Breast epithelium (tissue), 4 donors: ENCODE measurements at places on chromosomes 12 and 14. TPM values are rescaled to one million over a fixed set of nuclear protein-coding genes. Genes with fewer than 3 reads are reported as not detected.
A peak's percentile ranks its signal among the peaks of the same experiment; 100 is the strongest.

DNA sequence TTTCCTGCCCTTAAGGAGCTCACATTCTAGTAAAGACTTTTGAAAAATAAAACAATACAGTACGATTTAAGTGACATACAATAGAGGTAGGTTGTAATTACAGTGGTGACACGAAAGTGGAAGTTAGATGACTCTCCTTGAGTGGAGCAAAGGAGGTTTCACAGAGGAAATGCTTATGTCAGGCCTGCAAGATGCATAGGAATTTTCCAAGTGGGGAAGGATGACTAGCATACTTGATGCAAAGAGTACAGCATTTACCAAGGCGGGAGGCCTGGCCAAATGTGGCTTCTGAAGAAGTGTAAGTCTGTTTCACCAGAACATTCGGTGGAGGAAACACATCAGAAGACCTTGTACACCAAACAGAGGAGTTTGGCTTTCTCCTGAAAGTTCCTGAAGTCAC lies 55.2 kb downstream of the ERO1A start:
- peaks cover 5% of the 10 kb centered on the region for H3K36me3 ChIP-seq
- H3K4me3 ChIP-seq, result no peak overlapping the region

DNA sequence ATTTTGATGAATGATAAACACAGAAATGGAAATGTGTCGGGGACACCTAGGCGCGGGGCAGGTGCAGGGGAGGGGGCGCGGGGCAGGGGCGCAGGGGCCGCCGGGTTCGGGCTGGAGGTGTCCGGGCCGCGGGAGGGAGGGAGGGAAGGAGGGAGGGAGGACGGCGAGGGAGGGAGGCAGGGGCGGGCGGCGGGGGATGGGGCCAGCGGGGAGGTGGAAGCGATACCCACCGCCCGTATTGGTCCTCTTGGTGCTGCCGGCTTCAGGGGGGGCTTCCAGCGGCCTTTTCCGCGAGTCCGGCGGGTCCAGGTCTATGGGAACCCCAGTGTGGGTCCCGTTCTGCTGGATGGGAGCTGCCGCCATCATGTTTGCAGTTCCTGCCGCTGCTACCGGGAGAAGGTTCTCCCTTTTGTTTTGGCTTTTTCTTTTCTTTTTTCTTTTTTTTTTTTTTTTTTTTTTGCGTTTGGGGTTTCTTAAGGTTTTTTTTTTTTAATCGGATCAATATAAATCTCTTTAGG lies 703 bp downstream of the NOVA1 start:
- no peaks in the 10 kb centered on the region for H3K4me1 ChIP-seq
- H3K27me3 ChIP-seq, result no peaks in the 10 kb centered on the region
- peak overlapping the region; percentile 68 for H3K4me3 ChIP-seq

DNA sequence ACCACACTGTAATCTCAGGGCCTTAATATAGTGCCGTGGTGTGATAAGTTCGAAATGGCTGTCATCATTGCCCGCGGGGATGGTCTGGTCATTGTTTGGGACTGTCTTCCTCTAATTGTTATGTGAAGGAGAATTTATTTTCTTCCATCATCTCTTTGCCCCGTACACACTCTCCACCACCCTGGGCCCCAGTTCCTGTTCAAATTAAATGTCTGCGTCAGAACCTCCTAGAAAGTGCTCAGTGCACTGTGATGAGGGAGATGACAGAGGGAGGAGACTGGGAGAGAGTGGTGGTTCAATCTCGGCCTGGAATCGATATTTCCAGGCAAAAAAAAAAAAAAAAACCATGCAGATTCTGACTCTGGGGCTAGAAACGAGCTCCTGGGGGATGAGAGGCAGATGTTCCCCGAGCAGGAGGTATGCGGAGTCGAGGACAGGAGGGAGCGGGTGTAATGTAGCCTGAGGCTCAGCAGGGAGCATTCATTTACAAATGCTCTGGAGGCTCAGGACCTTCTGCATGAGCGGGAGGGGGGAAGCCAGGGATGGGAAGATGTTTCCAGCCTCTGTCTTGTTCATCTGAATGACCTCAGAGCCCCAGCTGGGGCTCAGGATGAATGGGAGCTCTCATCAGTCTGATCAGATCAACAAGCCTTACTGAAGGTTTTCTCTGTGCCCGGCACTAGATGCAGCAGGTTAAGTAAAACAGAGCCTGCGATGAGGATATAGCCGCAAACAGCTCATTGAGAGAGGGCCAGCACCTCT lies 219.5 kb downstream of the TBX5 start:
- H3K27ac ChIP-seq, result no peak overlapping the region
- H3K27me3 ChIP-seq, result peaks cover 3% of the 10 kb centered on the region
- no peaks in the 10 kb centered on the region for H3K4me1 ChIP-seq
- H3K4me3 ChIP-seq, result no peak overlapping the region
- no peak for DNase-seq
- no peaks in the 10 kb centered on the region for H3K36me3 ChIP-seq

DNA sequence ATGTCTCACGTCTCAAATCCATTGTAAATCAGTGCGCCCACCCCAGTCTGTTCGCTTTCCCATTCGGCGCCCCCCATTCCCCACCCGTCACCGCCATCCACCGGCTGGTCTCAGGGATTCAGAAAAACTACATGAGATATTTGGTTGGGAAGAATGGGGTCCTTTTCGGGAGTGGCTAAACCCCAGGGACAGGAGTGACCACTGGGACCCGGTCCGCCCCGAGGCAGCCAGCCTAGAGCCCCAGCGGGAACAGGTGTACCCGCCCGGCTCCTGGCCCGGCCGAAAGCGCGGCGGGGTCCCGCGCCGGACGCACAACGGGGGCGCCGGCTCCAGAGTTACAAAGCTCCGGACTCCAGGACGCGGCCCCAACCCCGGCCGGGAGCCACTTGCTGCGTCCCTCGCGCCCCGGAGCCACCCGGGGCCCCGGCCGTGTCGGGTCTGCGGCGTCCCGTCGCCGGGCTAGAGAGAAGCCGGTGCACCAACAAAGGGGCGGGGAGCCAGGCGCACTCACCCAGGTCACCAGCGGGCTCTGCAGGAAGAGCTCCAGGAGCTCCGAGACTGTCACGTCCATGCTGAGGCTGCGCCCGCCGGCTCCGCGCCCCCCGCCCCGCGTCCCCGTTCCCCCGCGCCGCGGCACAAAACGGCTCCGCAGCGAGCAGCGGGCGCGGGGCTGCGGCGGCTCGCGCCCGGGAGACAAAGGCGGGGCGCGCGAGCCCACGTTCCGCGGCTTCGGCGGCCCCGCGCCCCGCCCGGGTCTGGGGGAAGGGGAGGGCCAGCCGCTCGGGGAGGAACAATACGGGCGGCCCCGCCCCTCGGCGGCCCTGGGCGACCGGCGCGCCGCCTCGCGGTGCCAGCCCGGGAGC lies at the start of gene CCDC88C:
TSS of gene CCDC88C (minus strand) at position 701 of the 863 bp plus-strand sequence. CDS start at position 571, 130 bp downstream.
- H3K4me3 ChIP-seq, result peak within 1 kb of the TSS; percentile 75
- no peaks in the 10 kb centered on the region for H3K27me3 ChIP-seq
- peak; percentile 70 for DNase-seq
- no peaks in the 10 kb centered on the region for H3K36me3 ChIP-seq
- peak within 1 kb of the TSS; percentile 54 for H3K27ac ChIP-seq

DNA sequence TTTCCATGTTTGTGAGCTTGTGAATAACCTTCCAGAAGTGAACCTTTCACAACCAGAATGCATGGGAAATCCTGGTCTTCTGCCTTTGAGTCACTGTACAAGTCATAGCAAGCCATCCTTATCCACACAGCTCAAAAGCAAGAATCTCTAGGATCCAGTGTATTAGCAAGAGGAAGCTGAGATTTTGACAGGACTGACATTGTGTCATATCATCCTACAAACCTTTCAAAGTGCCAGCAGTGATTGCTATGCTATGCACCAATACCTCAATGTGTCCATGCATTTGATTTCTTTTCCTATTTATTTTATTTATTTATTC lies 13.5 kb upstream of the NRDE2 start:
- DNase-seq, result no peak
- no peak overlapping the region for H3K27ac ChIP-seq
- H3K27me3 ChIP-seq, result no peaks in the 10 kb centered on the region

GRCh38 chr12:43836475-43836989 lies 651 bp downstream of the TMEM117 start:
- peak overlapping the region; percentile 96 for H3K27ac ChIP-seq
- H3K36me3 ChIP-seq, result no peaks in the 10 kb centered on the region
- H3K27me3 ChIP-seq, result no peaks in the 10 kb centered on the region
- H3K4me1 ChIP-seq, result no peaks in the 10 kb centered on the region
- peak overlapping the region; percentile 77 for H3K4me3 ChIP-seq

DNA sequence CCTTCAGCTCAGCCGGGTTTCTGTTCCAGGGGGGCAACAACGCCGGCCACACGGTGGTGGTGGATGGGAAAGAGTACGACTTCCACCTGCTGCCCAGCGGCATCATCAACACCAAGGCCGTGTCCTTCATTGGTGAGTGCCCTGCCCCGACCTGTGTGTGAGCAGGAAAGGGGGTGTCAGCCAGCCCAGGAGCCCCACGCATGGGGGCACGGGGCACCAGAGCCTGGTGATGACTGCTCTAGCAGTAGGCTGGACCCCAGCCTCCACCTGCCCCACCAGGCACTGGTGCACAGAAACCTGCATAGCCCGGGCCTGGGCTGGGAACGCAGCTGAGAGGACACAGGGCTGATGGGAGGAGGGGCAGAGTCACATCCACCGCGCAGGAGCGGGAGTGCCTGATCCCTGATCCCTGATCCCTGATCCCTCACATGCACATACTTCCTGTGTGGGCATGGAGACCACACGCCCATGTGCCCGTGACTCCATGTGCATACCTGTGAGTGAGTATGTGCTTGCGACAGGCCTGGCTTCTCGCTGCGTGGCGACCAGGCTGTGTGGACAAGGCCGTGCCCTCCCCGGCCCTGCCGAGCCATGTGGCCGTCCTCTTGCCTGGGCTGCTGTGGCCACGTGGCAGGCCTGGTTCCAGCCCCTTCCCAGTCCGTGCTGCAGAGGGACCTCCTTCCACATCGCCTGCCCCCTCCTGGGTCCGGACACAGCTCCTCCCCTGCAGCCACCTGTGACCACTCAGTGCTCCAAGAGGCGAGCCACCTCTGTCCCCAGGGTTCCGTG lies 11.2 kb downstream of the ADSS1 start:
- H3K4me1 ChIP-seq, result no peaks in the 10 kb centered on the region
- no peaks in the 10 kb centered on the region for H3K27me3 ChIP-seq
- no peak for DNase-seq
- H3K27ac ChIP-seq, result no peak overlapping the region
- no peaks in the 10 kb centered on the region for H3K36me3 ChIP-seq

DNA sequence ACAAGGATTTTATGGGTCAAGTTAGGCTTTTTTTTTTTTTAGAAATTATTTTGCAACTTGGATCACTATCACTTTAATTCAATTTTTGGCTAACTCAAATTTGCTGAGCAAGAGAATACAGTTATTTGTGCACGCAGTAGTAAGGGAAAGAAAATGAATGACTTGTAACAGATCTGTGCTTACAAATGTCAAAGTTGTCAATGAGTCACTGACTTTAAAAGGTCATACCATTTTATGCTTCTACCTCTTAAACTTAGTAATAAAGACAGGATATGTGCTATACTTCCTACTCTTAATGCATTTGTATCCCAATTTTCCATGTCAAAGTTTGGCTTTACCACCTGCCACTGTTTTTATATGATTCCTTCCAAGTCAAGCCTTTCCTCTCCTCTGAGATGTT lies 131.1 kb upstream of the FBXO33 start:
- no peak for DNase-seq
- H3K36me3 ChIP-seq, result no peaks in the 10 kb centered on the region
- H3K27me3 ChIP-seq, result no peaks in the 10 kb centered on the region
- H3K4me3 ChIP-seq, result no peak overlapping the region
- H3K4me1 ChIP-seq, result no peaks in the 10 kb centered on the region

DNA sequence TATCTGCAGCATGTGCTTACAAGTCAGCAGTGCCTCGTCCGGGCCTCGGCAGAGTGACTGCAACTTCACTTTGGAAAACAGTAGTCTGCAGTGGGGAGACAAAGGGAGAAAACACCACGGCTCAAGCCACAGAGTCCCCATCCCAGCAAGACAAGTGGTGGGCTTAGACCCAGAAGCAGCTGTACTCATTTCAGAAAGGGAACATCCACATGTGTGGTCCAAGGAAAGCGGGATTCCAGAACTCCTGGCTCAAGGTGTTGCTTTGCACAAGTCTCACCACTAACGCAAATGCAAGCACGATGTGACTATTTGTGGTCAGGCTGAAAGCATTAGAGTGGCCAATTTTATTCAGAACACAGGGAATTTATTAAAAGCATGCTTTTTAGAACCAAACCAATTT lies 198.3 kb downstream of the TTC7B start:
- no peaks in the 10 kb centered on the region for H3K27me3 ChIP-seq
- H3K4me1 ChIP-seq, result no peaks in the 10 kb centered on the region
- H3K36me3 ChIP-seq, result no peaks in the 10 kb centered on the region
- no peak overlapping the region for H3K27ac ChIP-seq
- H3K4me3 ChIP-seq, result no peak overlapping the region

DNA sequence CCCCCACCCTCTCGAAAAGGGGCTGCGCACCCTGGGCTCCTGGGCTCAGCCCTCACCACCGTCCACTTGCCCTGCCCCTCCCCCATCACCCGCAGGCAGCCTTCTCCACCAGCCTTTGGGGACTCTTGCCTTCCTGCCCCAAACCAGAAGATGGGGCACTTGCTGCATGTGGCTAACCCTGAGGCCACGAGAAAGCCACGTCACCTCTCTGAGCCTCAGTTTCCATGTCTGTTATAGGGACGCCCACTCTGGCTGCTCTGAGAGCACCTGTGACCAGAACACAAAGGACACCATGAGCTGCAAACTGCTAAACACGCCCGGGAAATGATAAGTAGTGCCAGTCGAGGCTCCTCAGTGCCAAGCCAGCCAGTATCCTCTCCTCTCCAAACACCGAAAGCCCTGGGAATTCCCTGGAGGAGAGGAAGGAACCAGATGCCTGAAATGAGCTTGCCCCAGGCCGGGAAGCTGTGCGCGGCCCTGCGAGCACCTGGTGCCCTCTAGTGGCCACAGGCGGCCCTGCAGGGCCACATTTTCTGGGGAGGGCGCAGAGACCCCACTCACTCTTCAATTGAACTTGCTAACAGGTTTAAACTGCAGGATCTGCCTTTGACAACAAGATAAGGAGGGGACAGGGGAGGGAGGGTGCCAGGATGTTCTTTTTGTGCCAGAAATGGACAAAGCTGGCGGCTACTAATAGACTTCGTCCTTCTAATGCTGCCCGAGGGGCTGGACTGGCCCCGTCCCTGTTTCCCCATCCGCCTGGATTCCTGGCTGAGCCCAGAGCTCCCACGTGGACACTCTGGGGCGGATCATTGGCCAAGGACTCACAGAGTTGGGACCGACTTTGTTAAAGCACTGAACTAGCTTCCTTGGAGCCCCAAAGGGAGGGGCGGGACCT lies 10.2 kb upstream of the SERPINA9 start:
- peak overlapping the region; percentile 13 for H3K27ac ChIP-seq
- no peaks in the 10 kb centered on the region for H3K36me3 ChIP-seq
- H3K4me3 ChIP-seq, result no peak overlapping the region
- H3K4me1 ChIP-seq, result no peaks in the 10 kb centered on the region
- DNase-seq, result peak; percentile 59

KRT75 gene
- total RNA-seq, result not detected

FOXG1 gene
- total RNA-seq, result not detected

GZMH gene
- 1.3 TPM for total RNA-seq

LRRC10 gene
- total RNA-seq, result not detected

GARIN6 gene
- not detected for total RNA-seq
